ENCODE measurements at places on chromosomes 5 and 9.

- DNase-seq = no peak
These were observed 77.1 kb upstream of the SUSD1 start for GRCh38 chr9:112252194-112252593.

DNA sequence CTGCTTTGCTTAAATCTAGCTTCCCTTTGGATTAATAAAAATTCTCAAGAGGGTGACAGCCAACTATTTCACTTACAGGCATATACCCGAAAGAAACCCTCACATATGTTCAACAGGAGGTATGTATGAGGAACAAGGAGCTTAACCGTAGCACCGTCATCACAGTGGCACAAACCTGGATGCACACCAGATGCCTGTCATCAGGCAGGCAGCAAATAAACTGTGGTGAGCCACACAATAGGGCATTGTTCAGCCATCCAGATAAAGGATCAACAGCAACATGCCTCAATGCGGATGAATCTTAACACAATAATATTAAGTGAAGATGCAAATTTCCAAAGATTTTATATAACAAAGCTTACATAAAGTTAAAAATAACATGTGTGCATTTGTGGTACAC lies 5.5 kb upstream of the TNFSF15 start:
- DNase-seq = no peak

- no peak for DNase-seq
These were observed 53.7 kb downstream of the MARCHF3 start for GRCh38 chr5:126976520-126977172.

- no peak for DNase-seq
These were observed 24.2 kb downstream of the ABO start for GRCh38 chr9:133250741-133251170.

- DNase-seq = no peak
These were observed 22.8 kb downstream of the FPGS start for GRCh38 chr9:127825319-127826051.

DNA sequence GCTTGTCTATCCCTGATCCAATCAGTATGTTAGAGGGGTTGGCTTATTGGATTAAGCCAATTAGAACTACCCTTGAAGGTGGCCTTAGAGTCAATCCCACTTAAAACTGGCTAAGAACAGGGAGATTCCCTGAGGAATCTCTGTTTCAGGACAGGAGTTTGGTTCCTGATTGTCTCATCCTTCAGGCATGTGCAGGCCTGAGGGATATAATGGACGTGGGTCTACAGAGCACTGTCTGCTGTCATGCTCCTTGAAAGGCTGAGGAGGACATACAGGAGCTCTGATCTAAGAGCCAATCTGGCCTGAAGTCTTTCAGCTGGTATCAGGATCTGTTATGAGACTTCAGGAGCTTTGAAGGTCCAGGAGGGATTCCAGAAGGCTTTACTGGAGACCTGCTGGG lies 36.2 kb upstream of the PRXL2C start:
- no peak for DNase-seq

DNA sequence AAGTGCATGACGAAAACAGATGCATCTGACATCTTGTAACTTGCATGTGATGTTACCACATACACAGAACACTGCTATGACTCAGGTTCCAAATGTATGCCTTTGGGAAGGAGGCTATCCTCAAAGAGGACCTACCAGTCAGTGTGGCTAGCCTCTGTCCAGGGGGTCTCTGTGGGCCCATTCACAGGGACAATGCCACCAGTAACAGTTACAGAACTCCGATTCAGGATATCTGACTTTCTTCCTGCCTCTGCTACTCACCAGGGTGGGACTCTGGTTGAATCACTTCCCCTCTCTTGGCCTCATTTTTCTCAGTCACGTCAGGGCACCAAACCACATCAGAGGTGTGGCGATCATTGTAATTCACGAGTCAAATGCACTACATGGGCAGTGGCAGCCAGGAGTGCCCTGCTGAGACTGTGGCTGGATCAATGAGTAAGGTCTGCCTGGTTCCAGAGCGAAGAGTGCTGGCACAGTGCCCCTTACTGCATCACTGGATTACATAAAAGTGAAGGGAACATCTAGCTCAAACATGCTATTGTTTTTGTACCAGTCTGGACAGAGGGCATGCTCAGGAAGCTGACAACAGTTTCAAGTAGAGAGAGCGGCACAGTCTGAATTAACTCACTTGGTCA lies 13.2 kb downstream of the ATOX1 start:
- no peak for DNase-seq

DNA sequence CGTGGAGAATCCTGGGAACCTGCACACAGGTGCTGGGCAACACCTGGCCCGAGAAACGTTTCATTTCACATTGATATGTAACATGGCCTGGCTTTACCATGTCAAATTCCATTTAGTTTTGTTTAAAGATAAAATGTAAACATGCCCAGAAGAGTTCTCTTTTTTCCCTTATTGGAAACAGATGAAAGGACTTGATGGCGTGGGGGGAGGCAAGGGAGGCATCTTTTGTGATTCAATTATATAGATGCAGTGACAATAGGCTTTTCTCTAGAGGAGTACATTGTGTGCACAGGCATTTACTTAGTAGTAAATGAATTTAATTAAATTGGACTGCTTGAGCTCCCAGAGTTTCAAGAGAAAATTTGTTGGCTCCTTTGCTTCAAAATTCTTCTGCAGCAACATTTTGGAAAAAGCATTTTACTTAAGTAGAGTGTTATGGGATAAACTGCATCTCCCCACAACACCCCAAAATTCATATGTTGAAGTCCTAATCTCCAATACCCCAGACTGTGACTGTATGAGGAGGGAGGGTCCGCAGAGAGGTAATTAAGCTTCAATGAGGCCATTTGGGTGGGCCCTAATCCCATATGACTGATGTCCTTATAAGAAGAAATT lies 254.3 kb upstream of the NFIL3 start:
- DNase-seq = no peak

Measured in fibroblast of skin of left quadriceps (primary cell).